ENCODE measurements at places on chromosomes 7 and 10. TPM values are rescaled to one million over a fixed set of nuclear protein-coding genes. Genes with fewer than 3 reads are reported as not detected.

DNA sequence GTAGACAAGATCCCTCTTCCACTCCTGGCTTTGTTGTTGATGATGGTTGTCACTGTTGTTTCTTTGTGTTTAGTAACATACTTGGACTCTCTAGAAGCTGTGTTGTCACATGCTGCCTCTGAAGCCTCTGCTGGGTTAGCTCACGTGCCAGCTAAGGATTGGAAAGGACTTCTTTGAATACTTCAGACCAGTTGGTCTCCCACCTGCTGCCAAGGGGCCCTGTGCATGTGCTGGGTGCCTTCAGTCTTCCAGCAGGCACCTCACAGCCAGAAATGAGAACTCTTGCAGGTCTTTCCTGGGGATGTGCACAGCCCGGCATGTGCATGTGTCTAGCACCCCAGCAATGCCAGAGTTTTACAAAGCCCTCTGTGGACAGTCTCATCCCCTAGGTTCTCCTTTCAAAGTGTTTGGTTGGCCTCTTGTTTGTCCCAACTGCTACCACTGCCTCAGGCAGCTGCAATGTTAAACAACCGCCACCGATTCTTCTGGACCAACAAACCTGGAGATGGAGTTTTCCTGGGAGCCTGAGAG lies 21.7 kb upstream of the NCAPG2 start:
- H3K27me3 ChIP-seq = no peaks in the 10 kb centered on the region
- H3K36me3 ChIP-seq = peaks cover 8% of the 10 kb centered on the region
- H3K27ac ChIP-seq = no peak overlapping the region
- H3K4me1 ChIP-seq = peaks cover 13% of the 10 kb centered on the region
- H3K4me3 ChIP-seq = no peak overlapping the region

AGBL3 gene
- 5.5 TPM for total RNA-seq

PRR15 gene
- total RNA-seq = 0.41 TPM

- DNase-seq = no peak
- H3K36me3 ChIP-seq = no peaks in the 10 kb centered on the region
- no peaks in the 10 kb centered on the region for H3K27me3 ChIP-seq
Observed at GRCh38 chr10:69226919-69227450, 6.9 kb downstream of the HKDC1 start.

GRCh38 chr10:43294241-43294658 lies 27.4 kb upstream of the RASGEF1A start:
- no peak for DNase-seq
- H3K27me3 ChIP-seq = peaks cover 52% of the 10 kb centered on the region
- H3K4me3 ChIP-seq = no peak overlapping the region
- peaks cover 5% of the 10 kb centered on the region for H3K4me1 ChIP-seq

CALML3 gene
- not detected for total RNA-seq

GRCh38 chr7:22140578-22140977 lies 194.9 kb upstream of the CDCA7L start:
- no peaks in the 10 kb centered on the region for H3K27me3 ChIP-seq
- H3K4me3 ChIP-seq = no peak overlapping the region
- H3K27ac ChIP-seq = no peak overlapping the region
- peaks cover 63% of the 10 kb centered on the region for H3K4me1 ChIP-seq

LRRC18 gene
- not detected for total RNA-seq

CPVL gene
- 32.9 TPM for total RNA-seq

GPNMB gene
- total RNA-seq = not detected
